ENCODE measurements at places on chromosomes 1 and 21. TPM values are rescaled to one million over a fixed set of nuclear protein-coding genes. Genes with fewer than 3 reads are reported as not detected.

TMPRSS15 gene
- polyA plus RNA-seq, result not detected

NSL1 gene
- 32.0 TPM for polyA plus RNA-seq

ATP1A1 gene
- polyA plus RNA-seq, result 116 TPM

- no peak overlapping the region for H3K27ac ChIP-seq
- H3K27me3 ChIP-seq, result no peaks in the 10 kb centered on the region
- DNase-seq, result no peak
- no peak overlapping the region for H3K4me3 ChIP-seq
- H3K4me1 ChIP-seq, result no peaks in the 10 kb centered on the region
- H3K36me3 ChIP-seq, result no peaks in the 10 kb centered on the region
These were observed 92.7 kb downstream of the PLD5 start for GRCh38 chr1:242431786-242432185.

- peaks cover 10% of the 10 kb centered on the region for H3K27me3 ChIP-seq
- no peak overlapping the region for H3K27ac ChIP-seq
- H3K4me1 ChIP-seq, result no peaks in the 10 kb centered on the region
- H3K4me3 ChIP-seq, result no peak overlapping the region
- H3K36me3 ChIP-seq, result no peaks in the 10 kb centered on the region
These were observed 28.9 kb downstream of the RHEX start for GRCh38 chr1:206081856-206082255.

DNA sequence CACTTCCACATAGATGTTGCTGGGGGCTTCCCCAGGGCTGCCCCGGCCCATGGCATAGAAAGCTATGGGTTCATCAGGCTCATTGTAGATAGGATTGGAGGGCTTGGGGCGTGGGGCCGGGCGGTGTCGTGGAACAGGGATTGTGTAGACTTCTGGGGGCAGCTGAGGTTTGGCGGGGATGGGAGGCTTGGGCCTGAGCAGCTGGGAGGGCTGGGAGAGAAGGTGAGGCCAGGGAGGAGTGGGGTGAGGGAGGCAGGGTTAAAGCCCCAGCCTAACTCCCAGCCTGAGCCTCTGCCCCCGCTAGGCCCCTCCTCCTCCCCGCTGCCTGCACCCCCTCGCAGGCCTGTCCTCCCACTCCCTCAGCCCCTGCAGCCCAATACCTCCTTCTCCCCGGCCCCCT lies 7.4 kb downstream of the SH2D2A start:
- H3K4me3 ChIP-seq, result no peak overlapping the region
- no peak for DNase-seq
- H3K27ac ChIP-seq, result no peak overlapping the region
- H3K27me3 ChIP-seq, result no peaks in the 10 kb centered on the region
- H3K36me3 ChIP-seq, result no peaks in the 10 kb centered on the region
- peaks cover 15% of the 10 kb centered on the region for H3K4me1 ChIP-seq

DNA sequence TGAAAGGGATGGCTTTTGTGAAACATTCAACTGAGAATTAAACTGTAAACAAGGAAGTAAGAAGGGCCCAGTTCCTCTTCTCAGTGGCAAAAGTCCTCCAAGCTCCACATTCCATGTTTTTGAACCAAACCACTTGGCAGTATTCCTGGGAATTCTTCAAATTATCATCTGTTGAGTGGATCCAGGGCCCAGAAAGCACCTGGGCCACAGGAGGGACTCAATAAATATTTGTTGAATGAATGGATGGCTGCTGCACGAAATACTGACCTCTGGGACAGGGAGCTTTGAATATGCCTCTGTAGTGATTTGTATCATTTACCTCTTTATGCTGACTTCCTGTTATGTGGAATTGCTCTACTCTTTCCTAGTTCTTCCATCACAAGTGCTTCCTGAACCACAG lies 4.7 kb downstream of the SLC35F3 start:
- no peaks in the 10 kb centered on the region for H3K36me3 ChIP-seq
- no peak overlapping the region for H3K4me3 ChIP-seq
- H3K27me3 ChIP-seq, result peaks cover 20% of the 10 kb centered on the region
- no peak for DNase-seq
- H3K4me1 ChIP-seq, result no peaks in the 10 kb centered on the region

DNA sequence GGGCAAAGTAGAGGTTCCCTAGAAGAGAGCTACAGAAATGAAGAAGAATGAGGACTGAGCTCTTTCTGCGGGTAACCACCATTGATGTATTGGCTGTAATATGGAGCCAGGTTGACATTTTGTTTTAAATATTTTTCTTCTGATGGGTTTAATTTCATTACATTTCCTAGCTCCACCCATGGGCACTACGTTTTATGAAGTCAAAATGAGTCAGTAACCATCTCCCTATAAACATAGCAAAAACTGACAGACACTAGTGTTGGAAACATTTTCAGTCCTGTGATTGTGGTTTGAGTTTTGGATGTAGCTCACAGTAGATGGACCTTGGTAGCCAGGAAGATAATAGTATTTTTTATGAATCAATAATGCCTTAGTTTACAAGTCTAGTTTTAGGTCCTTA lies 470.4 kb upstream of the B3GALT2 start:
- H3K27me3 ChIP-seq, result no peaks in the 10 kb centered on the region
- no peak overlapping the region for H3K27ac ChIP-seq
- no peaks in the 10 kb centered on the region for H3K4me1 ChIP-seq
- H3K4me3 ChIP-seq, result no peak overlapping the region
- DNase-seq, result no peak
- no peaks in the 10 kb centered on the region for H3K36me3 ChIP-seq

GRCh38 chr1:180228648-180229482 lies 1.2 kb upstream of the LHX4 start:
- H3K27ac ChIP-seq, result no peak overlapping the region
- H3K4me3 ChIP-seq, result peak overlapping the region; percentile 63
- DNase-seq, result peak; percentile 40
- H3K36me3 ChIP-seq, result no peaks in the 10 kb centered on the region
- no peaks in the 10 kb centered on the region for H3K4me1 ChIP-seq

DNA sequence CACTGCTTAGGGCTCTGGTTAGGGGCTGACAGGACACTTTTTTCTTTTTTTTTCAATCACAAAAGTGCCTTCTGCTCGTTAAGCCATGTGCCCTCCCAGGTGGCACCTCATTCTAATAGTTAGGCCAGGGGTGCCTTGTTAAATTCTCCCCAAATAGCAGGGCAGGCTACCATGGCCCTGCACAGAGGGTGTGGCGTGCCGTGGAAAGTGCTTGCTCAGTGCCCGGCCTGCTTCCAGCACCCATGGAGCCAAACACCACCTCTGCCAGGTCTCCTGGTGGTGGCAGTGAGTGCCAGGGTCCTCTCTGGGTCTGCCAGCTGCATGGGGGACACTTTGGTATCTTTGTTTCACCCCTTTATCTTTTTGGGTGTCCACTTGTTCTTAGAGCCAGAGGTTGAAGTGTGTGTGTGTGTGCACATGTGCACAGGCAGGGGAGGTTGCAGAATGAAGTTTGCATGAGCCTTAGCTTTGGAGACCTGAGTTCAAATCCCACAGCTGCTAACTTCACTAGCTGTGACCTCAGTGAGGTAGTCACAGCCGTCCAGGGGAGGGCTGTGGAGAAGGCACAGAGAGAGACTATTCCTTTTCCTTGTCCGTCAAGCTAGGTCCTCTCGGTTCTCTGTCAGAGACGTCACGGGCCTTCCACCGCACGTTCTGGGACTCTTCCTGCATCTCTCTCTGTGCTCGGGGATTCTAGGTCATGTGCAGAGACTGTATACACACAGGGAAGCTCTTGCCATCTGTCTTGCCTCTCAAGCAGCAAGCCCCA lies 39.9 kb upstream of the CSF3R start:
- H3K4me1 ChIP-seq, result no peaks in the 10 kb centered on the region
- no peak for DNase-seq
- H3K27me3 ChIP-seq, result no peaks in the 10 kb centered on the region
- H3K4me3 ChIP-seq, result no peak overlapping the region
- no peak overlapping the region for H3K27ac ChIP-seq

- DNase-seq, result no peak
- H3K4me1 ChIP-seq, result no peaks in the 10 kb centered on the region
- no peak overlapping the region for H3K27ac ChIP-seq
- no peak overlapping the region for H3K4me3 ChIP-seq
These were observed 99.6 kb downstream of the ODF2L start for GRCh38 chr1:86296305-86297205.
